ENCODE measurements at places on chromosomes 12 and 14.

DNA sequence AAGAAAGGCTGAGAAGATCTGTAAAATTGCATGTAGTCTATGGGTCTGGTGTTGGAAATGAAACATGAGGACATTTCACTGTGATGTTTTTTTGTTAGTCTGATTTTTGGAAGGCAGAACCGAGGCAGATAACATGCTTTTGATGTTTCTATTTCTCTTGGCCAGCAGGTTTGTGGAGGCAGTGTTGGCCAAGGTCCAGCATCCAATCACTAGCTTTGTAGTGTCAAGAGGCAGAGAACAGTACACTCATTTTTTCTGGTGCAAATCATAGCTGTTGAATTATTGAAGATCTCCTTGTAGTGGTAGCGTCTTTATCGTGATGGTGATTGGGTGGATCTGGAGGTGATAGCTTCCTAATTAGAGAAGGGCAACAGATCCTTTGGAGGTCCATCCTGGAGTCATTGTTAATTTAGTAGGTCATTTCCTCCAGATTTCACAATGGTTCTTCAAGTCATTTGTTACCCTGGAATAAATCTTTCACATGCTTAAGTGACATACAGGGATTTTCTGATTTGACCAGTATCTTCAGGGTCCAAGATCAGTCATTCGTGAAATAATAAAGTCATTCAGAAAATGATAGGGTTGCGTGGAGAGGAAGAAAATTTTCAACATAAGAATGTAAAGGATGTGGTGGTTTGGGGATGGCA lies 252.4 kb upstream of the CPNE8 start:
- DNase-seq = no peak

DNA sequence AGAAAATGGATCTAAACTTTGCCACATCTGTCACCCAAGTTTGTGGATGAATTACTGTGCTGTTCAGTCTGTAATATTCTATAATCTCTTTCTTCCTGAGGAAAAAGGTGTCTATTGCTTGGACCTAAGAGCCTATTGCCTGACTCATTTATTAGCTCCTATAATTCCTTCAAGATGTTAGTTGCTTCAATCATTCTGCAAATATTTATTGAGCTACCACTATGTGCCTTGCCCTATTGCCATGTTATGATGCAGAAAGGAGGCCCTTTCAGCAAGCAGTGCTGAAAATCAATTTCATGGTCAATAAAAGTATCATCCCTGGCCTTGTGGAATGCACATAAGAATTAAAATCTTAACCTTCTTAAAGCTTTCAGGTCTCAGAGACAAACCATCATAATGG lies 113.6 kb downstream of the CCER1 start:
- no peak for DNase-seq

- no peak for DNase-seq
These were observed 476.2 kb downstream of the DIO2 start for GRCh38 chr14:79735121-79735520.

DNA sequence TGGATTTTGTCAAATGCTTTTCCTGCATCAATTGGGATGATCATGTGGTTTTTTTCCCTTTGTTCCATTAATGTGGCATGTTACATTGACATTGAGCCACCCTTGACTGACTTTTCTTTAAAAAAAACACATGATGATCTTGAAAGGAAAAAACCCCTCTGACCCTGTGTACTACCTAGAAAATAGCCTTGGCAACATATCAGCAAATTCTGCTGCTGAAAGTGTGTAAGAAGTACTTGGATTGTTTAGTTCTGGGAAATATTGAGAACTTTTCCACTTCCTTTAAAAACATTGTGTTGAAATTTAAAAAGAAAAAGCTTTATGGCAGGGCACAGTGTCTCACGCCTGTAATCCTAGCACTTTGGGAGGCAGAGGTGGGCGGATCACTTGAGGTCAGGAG lies 20.7 kb downstream of the ACACB start:
- no peak for DNase-seq

DNA sequence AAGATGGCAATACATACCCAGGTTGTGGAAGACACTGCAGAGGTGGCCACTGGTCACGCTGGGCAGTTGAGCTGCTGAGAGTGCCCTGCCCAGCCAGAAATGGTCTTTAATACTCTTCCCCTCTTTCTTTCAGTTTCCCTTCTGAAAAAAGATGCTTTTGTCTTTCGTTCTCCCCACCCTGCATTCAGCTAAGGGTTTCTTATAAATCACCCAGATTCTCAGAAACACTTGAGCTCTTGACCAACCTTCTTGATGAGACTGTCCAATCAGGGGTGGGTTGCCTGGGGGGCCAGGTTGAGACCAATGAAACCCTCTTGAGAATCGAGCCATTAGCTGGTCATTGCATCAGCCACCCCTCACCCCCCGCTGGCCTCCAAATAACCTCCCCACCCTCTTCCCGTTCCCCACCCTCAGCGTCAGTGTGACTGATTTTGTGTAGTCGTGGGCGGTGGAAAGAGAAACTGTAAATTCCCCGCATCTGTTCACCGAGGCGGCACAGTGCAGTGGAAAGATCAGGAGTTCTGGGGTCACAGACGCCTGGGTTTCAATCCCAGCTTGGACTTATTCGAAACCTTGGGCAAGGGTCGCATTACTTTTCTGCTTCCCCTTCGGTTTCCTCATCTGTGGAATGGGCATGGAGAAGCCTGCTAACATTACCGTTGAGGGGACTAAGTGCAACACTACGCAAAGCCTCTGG lies 52.3 kb downstream of the SLC25A47 start:
- DNase-seq = peak; percentile 53

DNA sequence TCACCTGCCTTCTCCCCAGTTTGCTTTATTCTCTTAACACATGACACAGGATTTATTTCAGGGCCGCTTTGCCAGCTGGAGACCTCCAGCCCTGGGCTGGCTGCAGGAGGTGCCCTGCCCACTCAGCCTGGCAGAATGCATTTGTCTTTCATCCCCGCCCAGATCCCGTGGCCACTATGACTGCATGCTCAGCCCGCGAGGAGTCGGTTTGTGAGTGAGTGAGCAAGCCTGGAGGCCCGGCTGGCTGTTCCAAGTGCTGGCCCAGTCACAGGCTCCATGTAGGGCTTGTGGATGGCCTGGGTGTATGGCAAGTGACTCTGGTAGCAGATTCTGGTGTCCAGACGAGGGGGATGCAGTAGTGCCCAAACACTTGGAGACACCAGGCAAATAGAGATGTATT lies 2.1 kb downstream of the TDP1 start:
- DNase-seq = no peak

DNA sequence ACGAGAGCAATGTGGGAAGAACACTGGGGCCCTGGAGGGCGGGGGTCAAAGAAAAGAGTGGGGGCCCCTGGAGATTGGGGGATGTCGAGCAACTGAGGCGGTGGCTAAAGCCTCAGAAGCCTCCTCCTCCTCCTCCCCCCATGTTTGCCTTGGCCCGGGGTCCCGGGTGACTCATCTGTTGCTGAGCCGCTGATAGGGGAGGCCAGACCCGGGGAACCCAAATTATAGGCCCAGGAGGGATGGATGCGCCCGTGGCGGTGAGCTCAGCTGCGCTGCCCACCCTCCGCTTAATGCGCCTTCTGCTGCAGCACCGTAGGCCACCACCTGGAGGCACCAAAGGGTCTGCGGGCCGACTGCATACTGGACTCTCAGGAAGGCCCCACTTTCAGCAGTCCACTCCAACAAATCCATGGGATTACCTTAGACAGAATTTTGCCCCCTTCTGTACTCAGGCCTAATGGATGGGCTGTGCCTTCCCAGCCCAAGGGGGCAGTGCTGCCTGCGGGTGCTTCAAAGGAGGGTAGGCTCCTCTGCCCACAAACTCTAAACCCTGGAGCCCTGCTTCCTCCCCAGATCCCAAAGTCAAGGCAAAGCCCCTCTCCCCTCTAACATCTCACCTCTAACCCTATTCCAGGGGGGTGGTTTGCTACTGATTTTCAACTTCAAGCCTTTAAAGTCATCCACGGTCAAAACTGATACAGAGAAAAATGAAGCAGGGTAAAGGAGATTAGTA lies 2.6 kb upstream of the WNT10B start:
- DNase-seq = peak; percentile 70

DNA sequence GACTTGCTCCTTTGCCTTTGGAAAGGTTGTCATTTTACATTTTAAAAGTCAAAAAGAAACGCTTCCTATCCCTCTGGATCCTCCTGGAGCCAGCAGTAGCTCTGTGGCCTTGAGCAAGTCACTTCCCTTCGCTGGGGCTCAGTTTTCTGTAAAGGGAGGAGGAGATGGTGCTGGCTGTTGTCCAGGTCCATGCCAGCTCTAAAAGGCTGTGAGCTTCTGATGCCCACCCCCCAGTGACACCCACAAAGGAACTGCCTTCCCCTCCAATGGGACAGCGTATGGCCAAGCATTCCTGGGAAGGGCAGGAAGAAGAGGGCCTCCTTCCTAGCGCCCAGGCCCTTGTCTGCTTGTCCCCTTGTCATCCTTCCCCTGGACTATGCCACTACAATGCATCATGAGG lies 81.5 kb downstream of the NTF3 start:
- DNase-seq = no peak

DNA sequence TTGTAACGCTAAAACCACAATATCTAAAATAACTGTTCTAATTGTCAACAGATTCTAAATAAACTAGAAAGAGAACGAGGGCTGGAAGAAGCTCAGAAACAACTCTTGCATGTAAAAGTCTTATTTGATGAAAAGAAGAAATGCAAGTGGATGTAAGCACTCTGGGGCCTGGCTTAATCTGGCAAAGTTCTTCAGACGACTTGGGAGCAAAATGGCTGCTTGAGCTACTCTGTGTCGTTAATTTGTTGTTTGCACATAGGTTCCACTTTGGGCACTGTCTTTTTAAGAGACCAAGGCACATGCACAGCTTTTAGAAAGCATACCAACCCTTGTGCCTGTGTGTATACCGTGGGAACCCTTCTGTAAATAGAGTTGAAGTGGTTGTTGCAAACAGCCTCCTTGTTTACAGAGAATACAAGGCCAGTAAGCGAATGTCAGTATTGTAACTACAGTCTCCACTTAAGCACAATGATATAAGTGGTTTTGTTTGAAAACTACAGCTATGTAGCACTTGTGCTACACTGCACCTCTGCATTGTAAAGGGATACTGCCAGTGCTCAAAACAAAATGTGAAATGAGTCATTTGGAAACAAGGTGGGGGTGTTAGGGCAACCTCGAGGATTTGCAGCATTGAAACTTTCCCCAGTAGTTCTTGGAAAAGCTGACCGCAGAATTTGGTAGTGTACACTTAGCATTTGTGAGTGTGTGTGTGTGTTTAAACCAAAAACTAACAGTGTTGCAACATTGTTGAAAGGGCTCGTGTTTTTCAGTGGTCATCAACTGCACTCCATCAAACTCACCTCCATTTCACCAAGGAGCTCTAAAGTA lies 154.3 kb downstream of the CEP83 start:
- peak; percentile 42 for DNase-seq

GRCh38 chr12:49961111-49961922 lies at the start of gene AQP5:
Gene AQP5, plus strand, starts transcription at chr12:49961872. Its CDS starts 146 bp downstream, at chr12:49962018.
- DNase-seq = no peak

DNA sequence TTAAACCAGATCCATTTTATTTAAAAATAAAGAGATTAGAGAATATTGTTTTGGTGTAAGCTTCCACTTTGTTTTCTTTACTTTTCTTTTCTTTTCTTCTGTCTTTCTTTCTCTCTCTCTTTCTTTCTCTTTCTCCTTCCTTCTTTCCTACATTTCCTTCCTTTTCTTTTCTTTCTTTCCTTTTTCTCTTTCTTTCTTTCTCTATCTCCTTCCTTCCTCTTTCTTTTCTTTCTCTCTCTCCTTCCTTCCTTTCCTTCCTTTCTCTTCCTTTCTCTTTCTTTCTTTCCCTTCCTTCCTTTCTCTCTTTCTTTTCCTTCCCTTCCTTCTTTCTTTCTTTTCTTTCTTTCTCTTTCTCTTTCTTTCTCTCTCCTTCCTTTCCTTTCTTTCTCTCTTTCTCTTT lies 100.8 kb downstream of the TMTC3 start:
- no peak for DNase-seq

DNA sequence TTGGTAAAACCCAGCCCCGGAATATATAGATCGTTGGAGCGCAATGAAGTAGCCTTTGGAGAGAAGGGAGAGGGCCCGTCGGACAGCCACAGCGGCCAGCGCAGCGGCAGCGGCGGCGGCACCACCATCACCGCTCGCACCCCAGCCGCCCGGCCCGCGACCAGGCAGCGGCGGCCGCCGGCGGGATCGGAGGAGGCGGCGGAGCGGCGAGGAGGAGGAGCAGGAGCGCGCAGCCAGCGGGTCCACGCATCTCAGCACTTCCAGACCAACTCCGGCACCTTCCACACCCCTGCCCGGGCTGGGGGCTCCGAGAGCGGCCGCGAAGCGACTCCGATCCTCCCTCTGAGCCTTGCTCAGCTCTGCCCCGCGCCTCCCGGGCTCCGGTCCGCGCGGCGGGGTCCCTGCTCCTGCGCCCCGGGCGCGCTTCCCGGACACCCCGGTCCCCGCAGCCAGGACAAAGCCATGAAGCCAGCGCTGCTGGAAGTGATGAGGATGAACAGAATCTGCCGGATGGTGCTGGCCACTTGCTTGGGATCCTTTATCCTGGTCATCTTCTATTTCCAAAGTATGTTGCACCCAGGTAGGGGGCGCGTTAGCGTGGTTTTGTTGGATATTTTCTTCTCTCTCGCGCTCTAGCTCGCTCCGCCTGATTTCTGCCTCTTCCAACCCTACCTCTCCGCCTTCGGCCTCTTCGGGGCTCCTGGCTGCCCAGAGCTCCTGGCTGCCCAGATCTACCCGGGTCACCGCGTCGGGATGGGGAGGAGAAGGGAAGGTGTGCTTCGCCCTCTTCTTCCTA lies 400 bp downstream of the CHST11 start:
- peak; percentile 33 for DNase-seq

DNA sequence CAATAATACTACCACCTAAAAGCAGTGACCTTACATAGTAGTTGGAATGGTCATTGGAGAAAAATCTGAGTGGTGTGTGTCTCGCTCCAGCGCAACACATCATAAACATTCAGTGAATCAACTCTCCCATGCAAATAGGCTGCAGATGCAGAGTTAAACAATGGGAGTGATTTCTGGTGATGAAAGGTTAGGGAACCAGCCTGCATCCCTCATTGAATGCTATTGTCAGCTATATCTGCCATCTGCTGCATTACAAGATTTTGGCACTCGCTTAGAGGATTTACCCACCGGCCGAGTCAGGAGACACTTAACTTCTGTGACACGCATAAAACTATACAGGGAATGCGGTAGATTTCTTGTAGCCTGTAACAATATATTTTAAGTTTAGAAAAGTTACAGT lies 900.9 kb downstream of the FLRT2 start:
- no peak for DNase-seq

GRCh38 chr14:94857950-94858349 lies 88.0 kb upstream of the GSC start:
- DNase-seq = no peak

GRCh38 chr14:70047598-70048312 lies 141.0 kb downstream of the SLC8A3 start:
- DNase-seq = no peak

DNA sequence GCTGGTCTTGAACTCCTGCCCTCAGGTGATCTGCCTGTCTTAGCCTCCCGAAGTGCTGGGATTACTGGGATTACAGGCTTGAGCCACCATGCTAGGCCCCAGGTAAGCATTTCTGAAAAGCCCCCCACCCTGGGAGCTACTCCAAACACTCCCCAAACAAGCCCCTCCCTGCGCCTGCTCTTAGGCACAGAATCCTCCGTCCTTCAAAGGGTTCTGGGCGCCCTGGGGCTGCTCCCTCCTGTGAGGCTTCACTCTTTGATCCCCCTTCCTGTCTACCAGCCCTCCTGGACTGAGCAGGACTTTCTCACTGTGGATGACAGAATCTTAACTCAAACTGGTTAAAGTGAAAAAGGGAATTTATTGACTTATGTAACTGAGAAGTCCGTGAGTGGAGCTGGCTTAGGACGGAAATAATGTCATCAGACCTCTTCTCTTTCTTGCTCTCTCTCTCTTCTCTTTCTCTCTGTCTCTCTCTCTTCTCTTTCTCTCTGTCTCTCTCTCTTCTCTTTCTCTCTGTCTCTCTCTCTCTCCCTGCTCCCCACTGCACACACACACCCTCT lies 66.9 kb upstream of the CLMN start:
- no peak for DNase-seq

- no peak for DNase-seq
These were observed 114.8 kb downstream of the ALX1 start for GRCh38 chr12:85394809-85395208.
